NCI-H748 treated with DMSO at 0.1 percent for 48 hours (cell line): ENCODE measurements at places on chromosomes 5 and 9.

GRCh38 chr9:136119061-136119882 lies 597 bp upstream of the TMEM250 start:
- no peak for DNase-seq

DNA sequence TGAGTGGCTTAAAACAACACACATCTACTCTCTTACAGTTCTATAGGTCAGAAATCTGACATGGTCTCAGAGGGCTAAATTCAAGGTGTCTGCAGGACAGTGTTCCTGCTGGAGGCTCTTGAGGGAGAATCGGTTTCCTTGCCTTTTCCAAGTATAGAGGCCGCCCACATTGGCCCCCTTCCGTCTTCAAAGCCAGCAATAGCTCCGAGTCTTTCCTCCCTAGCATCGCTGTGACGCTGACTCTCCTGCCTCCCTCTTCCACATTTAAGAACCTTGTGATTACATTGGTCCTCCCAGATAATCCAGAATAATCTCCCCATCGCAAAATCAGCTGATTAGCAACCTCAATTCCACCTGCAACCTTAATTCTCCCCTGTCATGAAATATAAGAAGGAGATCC lies 81.3 kb upstream of the IER5L start:
- DNase-seq: no peak

DNA sequence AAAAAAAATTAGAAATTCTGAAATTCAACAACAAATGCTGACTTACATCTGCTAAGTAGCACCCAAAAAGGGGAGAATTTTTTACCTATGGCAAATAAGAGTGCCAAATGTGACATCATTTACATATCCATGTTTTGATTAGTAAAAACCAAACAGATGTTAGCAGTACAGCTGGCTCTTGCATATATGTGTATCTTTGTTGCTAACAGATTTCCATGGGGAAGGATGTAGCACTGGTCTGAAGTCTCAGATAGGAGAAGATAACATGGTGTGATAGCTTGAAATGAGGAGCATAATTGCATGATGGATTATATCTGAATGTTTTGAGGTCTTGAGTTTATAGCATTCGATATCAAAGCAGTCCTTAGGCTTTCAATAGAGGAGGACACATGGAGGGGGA lies 17.5 kb downstream of the PIK3R1 start:
- no peak for DNase-seq

GRCh38 chr5:58076483-58077257 lies 383.2 kb downstream of the PLK2 start:
- DNase-seq: peak; percentile 70

DNA sequence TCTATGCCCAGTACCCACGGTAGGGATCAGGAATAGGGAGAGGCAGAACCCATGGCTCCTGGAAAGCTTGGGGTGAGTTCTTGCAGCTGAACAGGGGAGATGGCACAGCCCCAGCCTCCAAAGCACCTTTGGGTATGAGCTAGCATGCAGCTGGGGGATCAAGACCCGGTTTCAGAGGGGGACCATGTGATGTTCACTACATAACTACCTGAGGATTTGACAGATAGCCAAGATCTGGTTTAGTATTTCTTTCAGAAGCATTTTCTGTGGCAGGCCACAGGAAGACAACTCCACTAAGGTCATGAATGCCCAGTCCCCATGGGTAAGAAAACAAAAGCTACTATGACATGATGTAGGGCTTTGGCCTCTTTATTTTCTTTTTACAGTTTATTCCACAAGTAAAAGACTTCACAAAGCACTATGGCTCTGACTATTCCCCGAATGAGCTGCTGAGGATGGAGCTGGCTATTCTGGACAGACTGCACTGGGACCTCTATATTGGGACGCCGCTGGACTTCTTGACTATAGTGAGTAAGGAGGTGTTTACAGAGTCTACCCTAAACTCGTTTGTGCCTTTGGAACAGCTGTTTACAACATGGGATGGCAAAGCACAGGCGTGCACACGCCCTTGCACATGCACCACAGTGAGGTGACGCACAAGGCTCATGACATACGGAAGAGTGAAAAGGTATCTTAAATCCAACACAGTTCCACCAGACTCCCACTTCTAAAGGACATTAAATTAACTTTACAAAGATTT lies 3.4 kb downstream of the CCNI2 start:
- no peak for DNase-seq

- DNase-seq: no peak
These were observed 191.0 kb downstream of the GLIS3 start for GRCh38 chr9:4108754-4109465.

GRCh38 chr5:104199771-104200170 lies 637.2 kb upstream of the NUDT12 start:
- no peak for DNase-seq

DNA sequence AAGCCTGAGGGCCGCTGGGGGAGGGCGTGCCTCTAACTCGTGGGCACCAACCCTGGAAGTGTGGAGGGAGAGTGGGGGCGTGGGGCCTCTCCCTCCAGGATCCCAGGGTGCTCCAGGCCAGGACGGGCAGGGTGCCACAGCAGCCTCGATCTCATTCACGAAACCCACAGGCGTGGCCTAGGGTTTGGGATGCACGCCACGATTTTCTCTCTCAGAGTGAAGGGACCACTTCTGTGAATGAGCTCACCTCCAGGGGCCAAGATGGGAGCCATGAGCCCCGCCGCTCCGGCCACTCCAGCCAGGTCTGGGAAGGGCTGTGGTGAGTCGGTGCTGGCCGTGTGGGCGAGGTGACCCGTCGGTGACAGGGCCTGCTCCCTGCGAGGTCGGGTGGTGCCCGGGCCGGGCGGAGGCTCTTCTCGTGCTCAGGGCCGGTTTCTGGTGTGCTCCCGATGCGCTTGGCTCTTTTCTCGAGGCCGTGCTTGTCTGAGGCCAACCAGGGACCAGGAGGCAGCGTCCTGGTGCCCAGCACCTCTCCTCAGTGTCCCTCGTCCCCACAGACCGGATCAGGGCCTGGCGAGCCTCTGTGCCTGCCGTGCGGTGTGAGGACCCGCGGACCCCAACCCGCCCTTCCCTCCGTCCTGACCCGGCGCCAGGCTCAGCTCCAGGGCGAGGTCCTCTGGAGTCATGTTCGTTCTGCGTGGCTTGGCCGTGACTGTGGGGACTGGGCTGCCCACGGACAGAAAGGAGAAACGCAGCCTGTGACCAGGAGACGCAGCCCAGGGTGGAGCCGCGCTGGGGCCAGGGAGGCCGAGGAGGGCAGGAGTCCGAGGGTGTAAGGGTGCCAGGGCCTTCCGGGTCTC lies 31.0 kb downstream of the TPPP start:
- DNase-seq: no peak

DNA sequence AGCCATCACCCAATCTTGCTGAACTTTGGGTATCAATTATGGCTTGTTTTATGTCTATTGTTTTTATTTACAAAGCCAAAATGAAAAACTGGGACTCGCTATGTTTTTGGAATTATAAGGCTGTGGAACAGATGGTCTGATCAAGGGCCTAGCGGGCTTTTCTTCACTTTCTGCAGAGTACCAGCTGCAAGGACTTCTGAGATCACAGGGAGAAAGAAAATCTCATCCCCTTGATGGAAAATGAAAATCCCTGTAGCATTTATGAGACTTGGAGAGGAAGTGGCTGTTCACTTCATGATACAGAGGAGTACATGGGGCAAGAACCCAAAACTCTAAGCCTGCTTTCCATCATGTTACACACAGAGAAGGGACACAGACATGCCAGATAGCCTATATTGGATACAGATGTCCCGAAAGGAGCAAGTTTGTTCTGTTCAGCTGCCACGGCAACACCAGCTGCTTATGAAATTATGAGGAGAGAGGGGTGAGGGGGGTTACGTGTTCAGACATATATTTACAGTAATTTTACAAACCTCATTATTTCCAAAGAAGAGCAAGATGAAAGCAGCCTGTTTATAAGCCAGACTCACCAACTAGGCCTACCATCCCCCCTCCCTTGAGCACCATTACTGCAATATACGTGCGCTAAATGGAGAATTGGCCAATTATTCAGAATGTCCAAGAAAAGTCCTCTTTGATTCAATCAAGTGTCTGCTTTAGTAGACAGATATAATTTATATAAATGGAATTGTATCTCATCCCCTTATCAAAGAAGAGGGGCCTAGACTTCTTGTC lies 220.0 kb downstream of the MARCHF11 start:
- no peak for DNase-seq

DNA sequence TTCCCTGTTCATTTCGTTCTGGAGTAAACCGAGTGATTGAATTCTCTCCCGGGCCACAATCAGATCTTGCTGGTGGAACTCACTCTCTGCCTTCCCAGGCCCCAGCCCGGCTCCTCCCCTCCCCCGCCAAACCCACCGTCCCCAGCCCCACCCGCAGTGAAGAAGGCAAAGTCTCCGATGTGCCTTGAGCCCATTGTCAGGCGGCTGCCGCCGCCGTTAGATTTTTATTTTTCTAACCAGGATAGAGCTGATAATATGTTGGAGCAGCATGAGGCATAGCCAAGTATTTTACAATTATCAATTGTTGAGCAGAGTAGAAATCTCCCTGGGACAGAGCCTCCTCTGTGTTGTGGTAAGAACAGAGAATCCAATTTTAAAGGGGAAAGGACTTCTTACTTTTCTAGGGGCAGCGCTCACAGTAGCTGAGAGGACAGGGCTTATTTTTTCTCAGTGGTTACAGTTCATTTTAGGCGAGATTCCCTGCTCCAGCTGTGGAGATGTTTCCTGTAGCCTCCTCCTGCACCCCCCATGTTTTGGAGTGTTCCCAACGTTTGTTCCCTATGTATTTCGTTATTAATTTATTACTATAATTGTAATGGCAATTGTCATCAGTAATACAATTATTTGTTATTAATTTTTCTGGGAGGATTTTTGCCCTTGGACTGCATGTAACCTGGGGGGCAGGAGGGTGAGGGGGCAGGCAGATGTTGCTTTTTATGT lies 1.3 kb downstream of the PSAT1 start:
- no peak for DNase-seq

- no peak for DNase-seq
These were observed 48.7 kb downstream of the PIK3R1 start for GRCh38 chr5:68264024-68264956.

DNA sequence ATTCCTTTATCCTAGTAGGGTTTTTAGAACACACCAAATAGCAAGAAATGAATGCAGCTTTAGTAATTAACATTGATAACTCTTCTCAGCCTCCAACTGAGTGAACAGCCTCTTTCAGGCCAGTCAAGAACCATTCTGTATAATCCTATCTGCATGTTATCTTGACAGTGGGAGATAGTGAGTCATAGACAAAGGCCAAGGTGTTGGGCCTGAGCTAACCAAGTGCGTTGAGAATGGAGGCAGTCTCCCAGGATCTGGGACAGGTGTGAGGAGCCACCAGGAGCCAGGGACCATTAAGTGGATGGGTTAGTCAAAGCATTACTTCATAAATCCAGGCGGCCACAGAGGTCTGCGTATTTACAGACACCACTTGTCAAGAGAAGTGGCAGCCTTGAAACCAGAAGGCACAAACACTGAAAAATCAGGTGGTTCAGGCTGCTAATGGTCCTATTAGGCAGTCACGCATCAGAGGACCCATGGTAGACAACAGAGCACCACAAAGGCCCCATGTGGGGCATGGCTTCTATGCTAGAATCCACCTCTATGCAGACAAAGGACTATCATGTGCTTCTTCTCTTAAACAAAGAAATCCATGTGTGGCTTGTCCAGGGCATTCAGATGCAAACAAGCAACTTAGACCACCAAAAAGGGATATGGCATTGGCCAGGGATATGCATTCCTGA lies 409.7 kb upstream of the PIK3R1 start:
- peak; percentile 18 for DNase-seq

DNA sequence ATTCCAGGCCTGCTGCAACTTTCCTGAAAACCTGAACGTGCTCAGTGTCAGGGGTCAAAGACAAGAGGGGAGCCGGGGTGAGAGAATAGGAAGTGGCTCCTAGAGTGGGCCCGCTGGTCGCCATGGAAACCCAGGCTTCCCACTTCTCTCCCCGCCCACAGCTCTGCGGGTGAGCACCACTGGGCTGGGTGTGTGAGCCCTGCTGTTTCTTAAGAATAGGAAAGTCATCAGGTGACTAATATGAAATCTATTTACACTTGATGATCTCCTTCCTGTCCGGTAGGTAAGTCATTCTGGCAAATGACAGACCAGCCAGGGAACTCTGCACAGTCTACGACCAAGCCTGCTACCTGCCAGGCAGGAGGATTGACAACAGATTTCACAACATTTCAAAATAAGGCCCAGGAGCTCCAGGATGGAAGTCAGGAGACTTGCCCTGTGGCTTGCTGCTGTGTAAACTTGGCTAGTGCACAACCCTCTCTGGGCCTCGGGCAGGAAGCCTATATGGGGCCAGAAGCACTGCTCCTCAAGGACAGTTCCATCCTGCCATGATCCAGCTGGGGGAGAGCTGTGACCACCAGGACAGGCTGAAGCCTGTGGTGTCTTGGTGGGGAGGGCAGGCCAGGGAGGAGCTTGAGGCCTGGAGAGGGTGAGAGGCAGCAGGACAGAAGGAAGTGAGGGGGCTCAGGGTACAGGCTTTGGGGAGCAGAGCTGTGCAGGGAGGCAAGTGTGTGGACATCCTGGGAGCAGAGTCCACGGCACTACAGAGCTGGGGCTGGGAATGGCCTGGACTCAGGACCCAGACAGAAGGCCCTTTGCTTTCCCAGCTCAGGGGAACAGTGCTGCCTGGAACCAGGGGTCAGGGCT lies 60.6 kb downstream of the SHB start:
- DNase-seq: peak; percentile 26

DNA sequence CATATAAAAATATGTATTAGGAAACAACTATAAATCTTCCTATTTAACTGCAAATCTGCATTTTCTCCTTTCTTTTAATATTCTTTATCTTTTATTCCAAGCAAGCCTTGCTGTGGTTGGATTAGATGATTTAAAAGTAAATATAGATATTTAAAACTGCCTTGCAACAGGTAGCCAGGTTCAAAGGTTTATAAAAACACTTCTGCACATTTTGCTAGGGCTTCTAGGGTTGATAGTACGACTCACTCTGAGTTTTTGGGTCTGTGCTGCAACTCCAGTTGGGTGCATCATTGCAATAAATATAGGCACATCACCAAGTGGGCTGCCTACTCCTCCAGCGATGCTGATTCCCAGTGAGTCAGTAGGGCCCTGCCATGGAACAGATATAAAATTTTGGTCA lies 167.7 kb downstream of the MPDZ start:
- no peak for DNase-seq

GRCh38 chr5:138580777-138581176 lies 5.6 kb upstream of the HSPA9 start:
- no peak for DNase-seq

GRCh38 chr5:161288071-161288470 lies 258.5 kb downstream of the GABRB2 start:
- no peak for DNase-seq
